Neural crest cell (in vitro differentiated cells): ENCODE measurements at places on chromosomes 13 and 19.

GRCh38 chr13:35791184-35791851 lies 314.8 kb upstream of the MAB21L1 start:
- DNase-seq: no peak

DNA sequence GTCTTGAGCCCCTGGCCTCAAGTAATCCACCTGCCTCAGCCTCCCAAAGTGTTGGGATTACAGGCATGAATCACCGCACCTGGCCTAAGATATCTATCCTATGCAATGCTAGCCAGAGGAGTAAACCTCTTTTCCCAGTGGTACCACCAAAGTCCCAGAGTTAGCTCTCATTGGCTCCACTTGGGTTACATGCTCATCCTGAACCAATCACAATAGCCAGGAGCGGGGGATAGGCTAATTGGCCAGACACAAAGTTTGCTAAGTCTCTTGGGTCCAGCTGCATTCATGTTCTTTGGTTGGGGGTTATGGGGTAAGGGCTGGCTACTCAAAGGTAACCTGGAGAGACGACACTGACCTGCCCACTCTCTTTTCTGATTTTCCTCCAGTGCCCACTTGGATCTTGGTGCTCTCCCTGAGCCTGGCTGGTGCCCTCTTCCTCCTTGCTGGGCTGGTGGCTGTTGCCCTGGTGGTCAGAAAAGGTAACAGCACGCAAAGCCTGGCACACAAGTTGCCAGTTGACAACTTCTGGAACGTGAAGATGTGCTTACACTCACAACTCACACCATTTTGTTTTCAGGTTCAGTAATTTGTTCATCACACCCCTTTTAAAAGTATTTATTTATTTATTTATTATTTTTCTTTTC lies 7.8 kb downstream of the C19orf38 start:
- no peak for DNase-seq

GRCh38 chr19:49512970-49513745 lies 697 bp downstream of the FCGRT start:
- DNase-seq: no peak

DNA sequence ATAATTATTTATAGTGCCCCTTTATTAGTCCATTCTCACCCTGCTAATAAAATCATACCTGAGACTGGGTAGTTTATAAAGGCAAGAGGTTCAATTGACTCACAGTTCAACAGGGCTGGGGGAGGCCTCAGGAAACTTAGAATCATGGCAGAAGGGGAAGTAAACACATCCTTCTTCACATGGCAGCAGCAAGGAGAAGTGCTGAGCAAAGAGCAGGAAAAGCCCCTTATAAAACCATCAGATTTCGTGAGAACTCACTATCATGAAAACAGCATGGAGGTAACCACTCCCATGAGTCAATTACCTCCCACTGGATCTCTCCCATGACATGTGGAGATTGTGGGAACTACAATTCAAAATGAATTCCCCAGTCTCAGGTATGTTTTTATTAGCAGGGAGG lies 89.9 kb upstream of the STARD13 start:
- DNase-seq: no peak

DNA sequence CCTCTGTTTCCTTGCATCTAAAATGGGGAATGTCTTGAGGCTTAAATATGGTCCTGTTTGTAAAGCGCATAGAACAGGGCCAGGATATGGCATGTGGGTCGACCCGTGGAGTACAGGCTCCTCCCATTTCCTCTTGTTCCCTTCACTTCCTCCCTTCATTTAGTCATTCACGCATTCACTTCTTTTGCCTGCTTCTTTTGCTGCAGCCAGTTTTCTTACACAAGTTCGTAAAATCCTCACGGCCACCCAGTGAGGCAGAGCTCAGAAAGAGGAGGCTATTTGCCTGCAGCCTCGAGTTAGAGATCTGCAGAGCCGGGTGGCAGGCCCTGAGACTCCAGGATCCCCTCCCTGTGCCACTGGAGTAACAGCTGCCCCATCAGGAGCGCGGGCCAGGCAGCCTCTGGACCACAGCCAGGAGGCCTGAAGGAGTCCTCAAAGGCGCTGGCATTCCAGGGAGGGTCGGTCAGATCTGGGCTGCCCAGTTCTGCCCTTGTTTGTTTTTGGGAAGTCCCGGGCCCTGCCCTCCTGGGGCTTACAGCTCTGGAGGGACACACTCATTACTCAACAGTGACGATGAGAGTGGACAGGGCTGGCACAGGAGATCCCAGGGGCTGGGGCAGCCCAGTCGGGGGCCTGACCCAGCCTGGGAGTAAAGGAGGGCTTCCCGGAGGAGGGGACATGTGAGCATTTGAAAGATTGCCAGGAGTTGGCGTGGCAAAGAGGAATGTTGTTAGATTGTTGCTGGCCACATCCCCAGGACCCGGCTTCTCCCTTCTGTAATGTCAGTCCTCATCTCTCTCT lies 4.6 kb downstream of the PPP5C start:
- DNase-seq: no peak

DNA sequence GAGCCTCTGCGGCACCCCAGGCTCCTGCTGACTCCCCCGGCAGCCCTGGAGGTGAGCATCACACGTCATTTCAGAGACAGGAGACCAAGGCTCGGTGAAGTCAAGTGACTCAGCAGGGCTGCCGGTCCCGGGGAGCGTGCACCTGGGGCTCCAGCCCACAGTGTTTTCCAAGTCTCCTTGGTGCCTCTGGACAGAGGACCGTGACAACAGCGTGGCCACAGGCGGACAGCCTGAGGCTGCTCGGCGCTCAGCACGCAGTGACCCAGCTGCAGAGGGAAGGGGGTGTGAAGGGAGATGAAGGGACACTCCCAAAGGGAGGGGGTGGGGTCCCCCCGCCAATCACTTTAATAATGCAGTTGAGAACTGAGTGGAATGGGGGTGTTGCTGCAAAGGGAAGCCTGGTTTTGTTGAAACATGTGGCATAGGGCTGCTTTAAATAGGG lies 17.5 kb upstream of the ASPDH start:
- no peak for DNase-seq

DNA sequence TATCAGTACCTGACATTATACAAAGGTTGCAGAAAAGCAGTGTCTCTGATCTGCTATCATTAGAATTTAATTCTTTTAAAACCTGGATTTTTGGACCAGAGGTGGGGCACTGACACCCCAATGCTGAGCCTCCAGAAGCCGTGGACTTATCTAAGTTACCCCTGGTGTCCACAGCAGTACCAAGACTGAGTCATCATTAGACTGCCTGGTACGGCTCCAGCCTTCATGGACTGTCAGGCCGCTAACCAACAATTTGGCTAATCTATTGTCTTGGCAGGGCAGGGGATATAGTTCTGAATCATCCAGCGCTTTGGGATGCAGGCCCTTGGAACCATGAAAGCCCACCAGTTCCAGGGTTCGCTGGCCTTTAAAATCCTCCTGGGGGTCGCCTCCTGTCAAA lies 78.3 kb downstream of the TSHZ3 start:
- no peak for DNase-seq

DNA sequence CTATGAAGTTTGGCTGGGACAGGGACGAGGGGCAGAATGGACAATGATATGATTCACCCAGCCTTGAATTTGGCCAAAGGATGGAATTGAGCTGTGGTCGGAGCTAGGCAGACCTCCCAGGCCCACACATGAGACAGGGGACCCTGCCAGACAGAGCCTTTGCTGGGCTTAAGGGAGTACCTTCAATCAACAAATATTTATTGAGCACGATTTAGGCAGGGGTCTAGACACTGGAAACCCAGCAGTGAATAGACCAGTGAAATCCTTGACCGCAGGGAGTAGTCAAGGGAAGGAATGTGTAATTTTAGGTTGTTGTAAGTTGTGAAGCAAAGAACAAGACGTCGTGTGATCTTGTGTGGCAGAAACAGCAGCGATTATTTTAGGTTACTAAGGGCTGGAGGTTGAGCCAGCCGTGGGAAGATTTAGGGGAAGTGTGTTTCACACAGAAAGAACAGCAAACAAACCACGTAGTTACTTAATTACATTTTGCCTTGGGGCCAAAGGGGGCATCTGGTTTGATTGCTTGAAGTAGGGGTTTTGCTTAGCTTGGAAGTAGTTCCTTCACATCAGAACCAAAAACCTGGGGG lies 16.9 kb upstream of the AP1M2 start:
- no peak for DNase-seq

DNA sequence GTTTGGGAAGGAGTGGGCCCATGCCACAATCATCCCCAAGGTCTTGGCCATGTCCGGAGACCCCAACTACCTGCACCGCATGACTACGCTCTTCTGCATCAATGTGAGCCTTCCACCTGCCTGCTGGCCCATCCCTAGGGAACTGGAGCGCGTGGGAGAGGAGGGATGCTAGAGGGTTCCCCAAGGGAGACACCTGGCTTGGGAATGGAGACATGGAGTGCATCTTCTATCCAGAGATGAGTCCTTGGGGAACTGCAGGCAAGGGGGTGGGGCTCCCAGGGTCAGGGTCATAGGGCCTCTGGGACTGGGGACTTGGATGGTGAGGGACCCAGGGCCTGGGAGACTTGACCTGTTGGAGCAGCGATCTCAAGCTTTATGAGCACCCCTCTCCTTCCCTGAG lies 31.2 kb downstream of the PPP2R1A start:
- no peak for DNase-seq

DNA sequence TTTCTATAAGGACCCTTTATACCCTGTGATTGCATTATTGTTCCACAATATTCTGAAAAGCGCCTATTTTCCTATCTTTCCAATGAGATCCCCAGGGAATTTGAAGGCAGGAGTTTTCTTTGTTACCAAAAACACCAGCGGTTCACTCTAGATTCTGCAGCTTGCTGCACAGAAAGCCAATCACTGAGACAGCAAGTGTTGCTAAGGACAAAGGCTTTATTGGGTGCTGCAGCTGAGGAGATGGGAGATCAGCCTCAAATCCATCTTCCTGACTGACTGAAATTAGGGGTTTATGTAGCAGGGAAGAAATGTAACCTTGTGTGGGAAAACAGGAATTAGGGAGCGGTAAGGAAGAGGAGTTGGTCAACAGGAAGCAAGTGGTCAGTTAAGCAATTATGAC lies 42.6 kb upstream of the MYO16 start:
- no peak for DNase-seq

- no peak for DNase-seq
Measured at GRCh38 chr13:45447050-45447661, 17.6 kb upstream of the COG3 start.

DNA sequence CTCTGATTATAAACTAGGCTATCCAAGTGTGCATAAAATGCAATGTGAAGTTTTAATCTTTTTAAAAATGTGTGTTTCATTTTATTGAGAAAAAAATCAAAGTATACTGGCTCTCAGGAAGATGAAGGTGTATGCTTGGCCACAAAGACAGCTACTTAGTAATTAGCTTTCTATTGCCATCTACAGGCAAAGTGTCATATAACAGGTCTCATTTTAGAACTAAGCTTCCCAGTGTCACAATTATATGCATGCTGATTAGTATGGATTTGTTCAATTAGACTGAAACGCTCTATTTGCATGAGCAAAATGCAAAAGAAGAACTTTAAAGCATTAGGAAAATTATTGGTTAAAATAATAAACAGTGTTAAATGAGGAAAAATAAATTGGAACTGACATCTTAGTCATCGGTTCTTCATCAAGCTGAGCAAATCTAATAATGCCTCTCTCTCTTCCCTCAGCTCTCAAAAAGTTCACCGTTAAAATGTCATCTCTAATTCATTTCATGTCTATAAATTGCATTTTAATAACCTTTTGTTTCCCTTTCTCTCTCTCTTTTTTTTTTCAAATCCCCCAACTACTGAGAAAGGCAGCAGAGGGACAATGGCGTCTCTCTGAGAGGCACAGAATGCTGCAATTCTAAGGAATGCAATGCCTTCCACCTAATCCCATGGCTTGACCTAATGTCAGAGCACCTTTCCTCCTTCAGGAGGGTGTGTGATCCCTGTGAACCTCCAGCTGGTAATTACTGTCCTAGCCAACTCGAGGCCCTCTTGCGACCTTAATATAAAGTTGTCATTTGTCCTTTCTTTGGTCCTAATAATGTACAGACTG lies 313.1 kb upstream of the MAB21L1 start:
- no peak for DNase-seq

DNA sequence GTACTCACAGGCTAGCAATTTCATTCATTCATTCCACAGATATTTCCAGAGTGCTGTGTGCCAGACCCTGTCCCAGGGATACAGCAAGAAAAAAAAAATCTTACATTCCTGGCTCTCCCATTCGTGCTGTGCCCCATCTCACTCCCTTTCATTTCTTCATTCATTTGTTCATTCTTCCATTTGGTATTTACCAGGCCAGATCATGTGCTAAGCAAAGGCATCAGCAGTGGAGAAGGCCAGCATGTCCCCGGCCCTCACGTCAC lies 2.3 kb downstream of the MAP3K10 start:
- no peak for DNase-seq

DNA sequence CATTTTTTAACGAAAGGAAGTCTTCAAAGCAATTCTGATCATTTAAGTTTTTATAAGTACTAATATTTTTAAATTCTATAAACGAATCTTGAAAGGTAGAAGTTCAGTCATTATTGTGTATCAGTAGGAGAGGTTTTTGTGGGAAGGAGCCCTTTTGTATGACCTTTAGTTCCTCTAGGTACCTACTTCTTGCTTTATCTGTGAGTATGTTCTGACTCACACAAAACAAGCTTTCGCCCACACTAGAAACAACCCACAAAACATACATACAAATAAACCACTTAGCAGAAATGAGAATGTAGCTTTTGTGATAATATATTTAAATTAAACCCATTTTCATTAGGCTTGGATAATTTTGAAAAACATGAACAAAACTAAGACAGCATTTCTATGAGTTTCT lies 27.8 kb downstream of the ERCC5 start:
- no peak for DNase-seq

DNA sequence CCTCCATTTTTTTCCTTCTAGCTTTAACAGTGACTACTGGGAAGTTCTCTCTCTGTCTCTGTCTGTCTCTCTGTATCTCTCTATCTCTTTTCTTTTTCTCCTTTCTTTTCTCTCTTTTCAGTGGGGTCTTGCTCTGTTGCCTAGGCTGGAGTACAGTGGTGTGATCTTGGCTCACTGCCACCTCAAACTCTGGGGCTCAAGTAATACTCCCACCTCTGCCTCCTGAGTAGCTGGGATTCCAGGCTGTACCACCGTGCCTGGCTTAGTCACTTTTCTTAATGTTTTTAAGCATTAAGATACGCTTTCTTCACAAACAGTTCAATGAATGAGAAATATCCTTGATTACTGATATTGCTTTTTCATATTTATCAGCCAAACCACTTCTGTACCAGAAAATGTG lies 13.1 kb downstream of the PCCA start:
- no peak for DNase-seq

DNA sequence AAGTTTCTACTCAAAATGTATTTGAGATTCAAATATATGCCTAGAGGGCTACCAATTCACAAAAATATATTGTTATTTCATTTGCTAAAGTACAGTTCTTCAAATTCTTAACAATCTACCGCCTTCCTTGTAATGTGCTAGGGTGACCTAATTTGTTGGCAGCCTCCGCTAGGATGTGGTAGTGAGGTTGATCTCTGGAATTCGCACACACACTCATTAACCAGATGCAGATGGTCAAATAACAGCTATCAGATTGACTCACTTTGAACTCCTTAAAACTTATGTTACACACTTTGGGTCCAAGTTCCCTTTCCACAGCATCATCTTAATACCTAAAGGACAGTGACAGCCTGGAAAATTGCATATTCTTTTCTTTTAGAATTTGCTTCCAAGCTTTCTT lies 367.3 kb downstream of the DCT start:
- no peak for DNase-seq

GRCh38 chr13:72678312-72678711 lies 49.1 kb downstream of the MZT1 start:
- no peak for DNase-seq
